ENCODE measurements at places on chromosomes 12 and 14.

GRCh38 chr12:52686063-52686462 is 5.9 kb upstream of the KRT1 start:
- no peak for DNase-seq

DNA sequence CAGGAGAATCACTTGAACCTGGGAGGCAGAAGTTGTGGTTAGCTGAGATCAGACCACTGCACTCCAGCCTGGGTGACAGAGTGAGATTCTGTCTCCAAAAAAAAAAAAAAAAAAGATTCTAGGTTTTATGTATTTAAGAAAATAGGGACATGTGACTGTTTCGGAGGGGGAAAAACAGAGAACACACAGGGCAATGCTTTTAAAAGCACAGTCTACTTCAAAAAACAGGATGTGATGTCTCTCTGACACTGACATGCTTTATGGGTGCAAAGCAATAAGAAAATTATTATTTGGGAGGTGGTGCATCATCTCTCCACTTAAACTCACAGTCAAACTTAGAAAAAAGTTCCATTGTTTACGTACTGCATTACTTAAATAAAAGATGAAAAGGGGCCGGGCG is 28.7 kb downstream of the CLIP1 start:
- DNase-seq = no peak

- DNase-seq = no peak
These were observed 138.3 kb upstream of the GARIN2 start for GRCh38 chr14:67050896-67051295.

DNA sequence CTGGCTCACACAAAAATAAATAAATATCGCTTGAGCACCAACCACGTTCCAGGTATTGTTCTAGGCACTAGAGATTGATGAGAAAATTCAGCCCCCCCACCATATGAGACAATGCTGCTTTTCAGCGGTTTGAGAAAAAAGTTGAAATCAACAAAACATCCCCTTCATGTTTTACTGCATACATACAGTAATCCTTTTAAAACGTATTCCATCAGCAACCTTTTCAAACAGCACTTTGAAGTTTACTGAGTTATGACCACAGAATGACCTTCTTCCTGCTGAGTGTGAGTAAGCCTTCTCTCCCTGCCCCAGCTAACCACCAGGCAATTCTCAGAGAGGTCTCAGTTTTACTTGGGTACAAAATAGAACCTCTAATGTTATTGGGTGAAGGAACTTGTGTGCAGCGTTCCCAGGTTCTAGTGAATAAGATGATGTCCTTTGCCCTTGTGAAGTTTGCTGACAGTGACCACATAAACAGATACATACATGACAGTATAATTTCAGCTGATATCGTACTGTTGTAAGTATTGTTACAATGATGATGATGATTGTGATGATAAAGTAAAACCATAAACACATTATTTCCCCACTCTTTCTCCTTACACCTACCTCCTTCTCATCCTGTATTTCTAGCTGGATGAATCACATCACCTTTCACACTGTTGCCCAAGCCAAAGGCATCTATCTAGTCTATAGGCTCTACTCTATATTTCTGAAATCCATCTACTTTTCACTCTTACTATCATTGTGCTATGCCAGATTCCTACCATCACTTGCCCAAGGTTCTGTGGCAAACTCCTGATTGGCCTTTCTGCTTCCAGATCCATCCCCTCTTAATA is 124.4 kb upstream of the KRR1 start:
- no peak for DNase-seq

- no peak for DNase-seq
These were observed 325.2 kb upstream of the DIO2 start for GRCh38 chr14:80536456-80536855.

GRCh38 chr14:50362764-50363713 is 33.6 kb downstream of the CDKL1 start:
- no peak for DNase-seq

- DNase-seq = no peak
These were observed 4.6 kb upstream of the RPL6 start for GRCh38 chr12:112413855-112414625.

All from stimulated activated CD4-positive, alpha-beta T cell treated with anti-CD3 and anti-CD28 coated beads, Interleukin-1b, Interleukin-23, amount 100 ng/mL, for 1 hour (primary cell).